Stimulated activated CD4-positive, alpha-beta T cell treated with anti-CD3 and anti-CD28 coated beads, Interleukin-1b, Interleukin-23, amount 100 ng/mL, for 4 hours (primary cell): ENCODE measurements at places on chromosomes 16 and 17.

- no peak for DNase-seq
Measured at GRCh38 chr16:3007059-3007956, 5.4 kb upstream of the CLDN9 start.

DNA sequence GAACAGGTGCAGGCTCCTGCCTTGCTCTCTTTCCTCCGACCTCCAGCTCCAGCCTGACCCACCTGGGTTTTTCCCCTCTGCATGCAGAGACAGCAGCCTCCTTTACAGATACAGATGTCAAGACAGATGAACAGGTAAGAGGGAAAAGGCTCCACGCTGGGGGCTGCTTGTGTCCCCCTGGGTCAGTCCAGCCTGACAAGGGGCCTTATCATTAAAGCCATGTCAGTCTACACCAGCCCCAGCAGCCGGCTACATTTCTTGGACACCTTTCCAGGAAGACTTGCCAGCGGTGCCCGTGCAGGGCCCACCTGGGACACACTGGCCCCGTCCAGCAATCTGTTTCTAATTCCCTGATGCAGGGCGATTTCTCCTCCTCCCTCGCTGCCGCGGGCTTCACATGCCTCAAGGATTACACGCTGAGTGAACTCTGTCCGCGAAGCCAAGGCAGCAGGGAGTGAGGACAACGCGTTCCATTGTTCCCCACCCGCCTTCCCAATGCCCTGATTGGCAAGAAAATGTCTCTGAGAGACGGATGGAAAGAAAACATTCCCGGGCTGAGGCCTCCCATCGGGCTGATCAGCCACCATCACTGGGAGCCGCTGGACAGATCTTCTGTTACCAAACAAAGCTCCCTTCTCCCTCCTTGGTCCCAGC is 184.7 kb downstream of the C16orf95 start:
- DNase-seq, result no peak

- no peak for DNase-seq
Measured at GRCh38 chr17:8014558-8014850, 12.1 kb downstream of the GUCY2D start.

DNA sequence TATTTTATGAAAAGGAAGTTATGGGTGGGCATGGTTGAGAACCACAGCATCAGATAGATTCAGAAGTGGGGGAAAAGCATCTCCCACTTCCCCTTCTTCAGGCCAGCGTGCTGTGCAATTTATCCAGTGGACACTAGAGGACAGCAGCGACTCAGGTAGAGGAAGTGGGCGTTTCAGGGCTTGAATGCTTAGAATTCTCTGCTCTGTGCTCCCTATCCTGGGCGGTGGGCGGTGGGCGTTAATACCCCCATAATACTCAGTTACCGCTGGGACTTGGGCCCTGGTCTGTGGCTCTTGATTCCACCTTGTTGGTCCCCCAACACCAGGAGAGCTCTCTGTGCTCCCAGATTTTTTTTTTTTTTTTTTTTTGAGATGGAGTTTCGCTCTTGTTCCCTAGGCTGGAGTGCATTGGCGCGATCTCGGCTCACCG is 3.7 kb upstream of the LYZL6 start:
- DNase-seq, result peak; percentile 30

- no peak for DNase-seq
Measured at GRCh38 chr17:71527311-71527710, 593.5 kb upstream of the SOX9 start.
